GM23248 (cell line): ENCODE measurements at places on chromosomes 4 and X. TPM values are rescaled to one million over a fixed set of nuclear protein-coding genes. Genes with fewer than 3 reads are reported as not detected.
A peak's percentile ranks its signal among the peaks of the same experiment; 100 is the strongest.

DNA sequence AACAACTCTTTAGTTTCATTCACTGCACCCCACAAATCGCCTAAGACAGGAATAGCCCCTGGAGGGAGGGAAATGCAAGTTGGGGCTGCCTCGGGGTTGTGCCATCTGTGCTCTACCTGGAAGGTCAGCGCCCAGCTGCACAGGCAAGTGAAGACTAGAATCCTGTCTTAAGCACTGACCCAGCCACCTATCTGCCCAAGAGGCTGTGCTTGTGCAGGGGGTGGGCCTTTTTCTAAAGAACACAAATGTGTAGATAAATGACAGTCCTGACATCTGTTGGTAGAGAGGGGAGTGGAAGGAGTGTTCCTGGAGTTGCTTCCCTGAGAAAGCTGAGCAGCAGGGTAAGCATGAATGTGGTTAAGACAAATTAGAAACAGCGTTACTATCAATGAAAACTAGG is 15.7 kb downstream of the ZNF518B start:
- DNase-seq = no peak

Gene TLR6
- polyA plus RNA-seq = 0.36 and 0.37 TPM in 2 replicates

Gene SSX4
- not detected in 2 replicates for polyA plus RNA-seq

Gene EDA
- polyA plus RNA-seq = not detected in 2 replicates

Gene UGT8
- polyA plus RNA-seq = not detected in 2 replicates

- DNase-seq = no peak
These were observed 1.0 kb upstream of the PLA2G12A start for GRCh38 chr4:109730619-109731545.

GRCh38 chr4:140152013-140152703 is 1.8 kb downstream of the MAML3 start:
- peak; percentile 80 for DNase-seq

Gene DUSP9
- not detected in 2 replicates for polyA plus RNA-seq

DNA sequence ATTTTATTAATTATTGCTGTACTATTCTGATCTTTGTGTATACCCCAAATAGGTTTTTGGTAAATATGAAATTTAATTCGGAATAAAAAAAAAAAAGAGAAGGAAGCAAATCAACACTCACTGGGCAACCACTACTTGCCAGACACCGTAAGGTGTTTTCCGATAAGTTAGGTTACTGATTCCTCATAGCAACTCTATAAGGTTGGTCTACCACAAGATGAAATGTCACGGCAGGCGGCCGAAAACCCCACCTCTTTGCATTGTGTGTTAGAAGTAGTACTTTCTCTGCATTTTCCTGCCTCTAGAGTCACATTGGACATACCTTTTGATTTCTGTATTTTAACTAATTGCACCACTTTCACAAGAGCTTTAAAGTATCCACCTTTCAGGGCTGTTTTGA is 44.5 kb upstream of the RASGEF1B start:
- no peak for DNase-seq

Gene CLDN2
- polyA plus RNA-seq = not detected in 2 replicates

Gene SUPT20HL2
- polyA plus RNA-seq = not detected in 2 replicates

DNA sequence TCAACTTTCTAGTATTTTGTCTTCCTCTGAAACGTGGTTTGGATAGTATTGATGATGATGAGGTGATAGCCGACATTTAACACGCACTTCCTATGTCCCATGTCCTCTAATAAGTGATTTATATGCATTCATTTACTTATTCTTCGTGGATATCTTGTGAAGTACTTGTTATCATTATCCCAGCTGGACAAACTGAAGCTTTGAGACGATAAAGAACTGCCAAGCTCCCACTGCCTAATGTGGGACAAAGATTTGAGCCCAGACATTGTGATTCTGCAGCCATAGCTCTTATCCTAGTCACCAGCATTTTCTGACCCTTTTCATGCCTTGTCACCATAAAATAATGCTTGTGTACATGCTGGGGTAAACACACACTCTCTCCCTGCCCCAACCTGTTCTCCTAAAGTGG is 92.5 kb downstream of the RAPGEF2 start:
- DNase-seq = no peak

- DNase-seq = peak; percentile 81
These were observed at the start of gene PORCN for GRCh38 chrX:48508400-48509244. PORCN (plus strand) TSS chrX:48508992; CDS start chrX:48509821, 829 bp downstream.

- DNase-seq = no peak
These were observed 145.6 kb downstream of the POLA1 start for GRCh38 chrX:24839331-24839730.

DNA sequence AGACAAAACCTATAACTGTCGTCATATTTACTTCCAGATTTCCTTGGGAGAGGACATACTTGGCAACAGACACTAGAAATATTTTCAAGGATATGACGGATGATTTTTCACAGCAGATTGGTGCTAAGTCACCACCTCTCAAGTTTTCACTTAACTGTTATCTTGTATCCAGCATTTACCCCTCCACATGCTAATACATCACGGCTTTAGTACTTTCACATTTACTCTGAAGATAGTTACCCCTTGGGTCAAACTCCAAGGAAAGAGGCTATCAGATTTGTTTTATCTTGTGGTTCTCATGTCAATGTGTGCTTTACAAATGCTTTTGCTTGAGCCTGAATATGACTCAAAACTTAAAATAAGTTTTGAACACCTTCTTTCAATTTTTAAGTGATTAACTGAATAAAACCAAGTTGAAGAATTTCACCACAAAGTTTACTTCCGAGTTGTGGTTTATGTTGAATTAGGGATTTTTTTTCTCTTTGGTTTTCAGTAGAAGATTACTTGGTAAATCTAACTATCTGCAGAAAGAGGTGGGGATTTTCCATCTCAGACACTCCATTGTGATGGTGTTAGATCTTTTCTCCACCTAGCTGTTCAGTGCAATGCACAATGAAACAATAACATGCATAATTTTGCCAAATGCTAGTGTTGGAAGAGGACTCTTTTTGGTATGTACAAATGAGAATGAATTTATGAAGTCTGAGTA is 75.4 kb upstream of the FAT1 start:
- DNase-seq = no peak

DNA sequence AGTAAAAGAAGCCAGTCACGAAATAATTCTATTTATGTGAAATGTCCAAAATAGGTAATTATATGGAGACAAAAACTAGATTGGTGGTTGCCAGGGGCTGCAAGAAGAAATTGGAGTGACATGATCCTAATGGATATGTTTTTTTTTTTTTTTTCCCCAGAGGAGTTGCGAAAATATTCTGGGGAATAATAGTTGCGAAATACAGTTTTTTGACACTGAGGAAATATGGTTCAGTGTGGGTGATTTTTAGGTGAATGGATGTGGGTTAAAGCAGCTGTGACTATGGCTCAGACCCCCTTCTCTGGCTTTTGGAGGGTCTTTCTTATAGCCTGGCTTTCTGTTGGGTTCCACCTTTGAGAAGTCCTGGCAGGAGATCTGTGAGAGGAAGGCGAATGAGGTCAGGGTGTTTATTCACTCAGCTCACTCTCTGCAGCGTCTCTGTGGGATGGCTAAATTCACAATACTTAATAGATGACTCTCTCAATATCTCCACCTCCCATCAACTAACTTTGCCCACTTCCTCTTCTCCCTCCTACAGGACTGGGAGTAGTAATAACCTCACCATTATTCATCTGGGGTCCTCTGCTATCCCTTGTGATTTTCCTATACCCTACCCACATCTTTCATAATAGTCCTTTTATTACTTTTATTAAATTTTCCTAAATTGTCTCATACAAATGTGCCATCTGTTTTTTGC is 15.3 kb upstream of the RAB9B start:
- peak; percentile 72 for DNase-seq

GRCh38 chr4:128579154-128579853 is 230.2 kb upstream of the JADE1 start:
- DNase-seq = no peak

Gene CLDN24
- polyA plus RNA-seq = not detected in 2 replicates

DNA sequence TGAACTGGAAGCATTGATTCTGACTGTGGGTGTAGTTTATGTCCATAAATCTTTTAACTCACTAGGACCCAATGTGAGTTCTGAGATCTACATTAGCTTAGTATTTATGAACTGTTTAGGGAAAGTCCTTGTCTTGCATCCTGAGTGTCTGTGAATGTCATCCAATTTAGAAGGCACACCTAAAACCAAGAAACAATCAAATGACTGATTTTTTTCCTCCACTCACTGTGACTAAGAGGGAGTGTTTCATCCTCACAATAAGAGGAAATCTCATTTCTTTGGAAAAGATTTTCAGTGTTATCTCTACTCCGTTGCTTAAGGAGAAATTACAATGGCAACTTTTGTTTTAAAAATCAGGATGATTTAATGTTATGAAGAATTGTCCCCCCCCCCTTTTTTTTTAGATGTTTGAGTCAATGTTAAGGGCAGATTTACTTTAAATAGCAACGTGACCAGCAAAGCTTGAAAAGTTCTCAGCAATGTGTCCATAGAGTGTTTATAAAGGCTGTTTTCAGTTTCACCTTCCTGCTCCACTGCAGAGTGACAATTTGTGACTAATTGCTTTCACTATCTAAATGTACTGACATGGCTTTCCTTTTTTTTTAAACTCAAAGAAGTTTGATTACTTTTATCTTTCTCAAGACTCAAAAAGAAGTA is 173.0 kb downstream of the SPCS3 start:
- DNase-seq = peak; percentile 9

DNA sequence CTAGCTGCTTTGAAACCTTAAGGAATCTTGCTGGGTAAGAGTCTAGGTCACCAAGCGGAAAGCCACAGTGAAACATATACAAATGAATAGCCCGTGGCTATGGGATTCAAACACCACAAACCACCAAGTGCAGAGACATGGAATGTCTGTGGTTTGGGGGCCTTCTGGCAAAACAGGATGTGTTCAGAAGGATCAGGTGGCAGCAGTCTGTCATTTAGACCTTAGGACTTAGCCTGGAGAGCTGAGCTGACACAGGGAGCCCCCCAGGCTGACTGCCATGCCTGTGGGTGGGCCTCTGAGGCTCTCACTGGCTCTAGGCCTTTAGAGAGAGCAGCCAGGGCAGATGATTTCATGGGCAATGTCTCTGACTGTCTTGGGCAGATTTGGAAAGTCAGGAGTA is 225.6 kb downstream of the FBXW7 start:
- DNase-seq = peak; percentile 37

DNA sequence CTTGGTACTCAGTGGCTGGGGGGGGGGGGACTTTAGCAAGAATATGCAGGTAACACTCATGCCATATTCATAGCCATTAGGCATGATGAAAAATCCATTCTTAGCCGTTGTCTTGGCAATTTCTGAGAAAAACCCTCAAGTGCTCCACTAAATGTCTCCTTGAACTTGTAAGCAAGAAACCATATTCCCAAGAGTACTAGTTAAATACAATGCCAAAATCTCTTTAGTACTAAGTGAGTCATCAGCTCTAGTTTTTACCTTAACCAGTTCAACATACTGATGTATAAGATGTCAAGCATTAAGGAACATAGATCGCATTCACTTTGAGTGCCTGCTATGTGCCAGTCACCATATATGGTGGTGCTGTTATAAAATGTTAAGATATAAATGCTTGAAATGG is 27.5 kb downstream of the UBE2D3 start:
- DNase-seq = peak; percentile 62

DNA sequence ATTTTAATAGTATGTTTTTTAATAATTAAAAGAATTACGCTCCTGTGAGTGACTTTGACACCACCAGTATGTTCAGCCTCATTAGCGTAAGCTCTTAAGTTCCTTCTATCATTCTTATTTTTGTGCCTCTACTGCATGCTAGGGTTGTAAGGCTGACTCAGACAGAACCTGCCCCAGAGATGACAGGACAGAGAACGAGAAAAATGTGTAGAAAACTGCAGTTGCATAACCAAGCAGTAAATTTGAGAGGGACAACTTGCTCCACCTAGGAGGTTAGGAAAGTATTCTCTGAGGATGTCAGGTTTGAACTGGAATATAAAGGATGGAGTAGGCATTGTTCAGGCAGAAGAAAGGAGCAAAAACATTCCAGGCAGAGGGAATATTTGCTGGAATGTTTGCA is 98.7 kb downstream of the NFKB1 start:
- no peak for DNase-seq

Gene SPIN4
- 3.7 and 4.6 TPM in 2 replicates for polyA plus RNA-seq

DNA sequence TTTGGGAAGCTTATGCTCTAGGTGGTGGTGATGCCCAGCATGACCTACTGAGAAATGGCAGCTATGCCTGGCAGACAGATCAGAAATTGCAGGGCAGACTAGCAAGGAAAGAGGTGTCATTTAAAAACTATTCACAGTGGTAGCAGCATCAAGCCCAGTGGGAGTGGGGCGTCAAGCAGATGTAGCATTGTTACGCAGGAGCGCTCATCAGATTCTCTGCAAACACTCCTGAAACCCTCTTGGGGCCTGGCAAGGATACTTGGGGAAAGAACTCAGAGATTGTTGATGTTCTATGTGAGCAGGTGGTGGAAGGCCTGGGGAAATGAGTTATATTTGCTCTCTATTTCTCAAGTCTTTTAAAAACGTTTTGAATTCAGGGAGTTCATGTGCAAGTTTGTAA is 437.6 kb downstream of the RAPGEF2 start:
- no peak for DNase-seq

DNA sequence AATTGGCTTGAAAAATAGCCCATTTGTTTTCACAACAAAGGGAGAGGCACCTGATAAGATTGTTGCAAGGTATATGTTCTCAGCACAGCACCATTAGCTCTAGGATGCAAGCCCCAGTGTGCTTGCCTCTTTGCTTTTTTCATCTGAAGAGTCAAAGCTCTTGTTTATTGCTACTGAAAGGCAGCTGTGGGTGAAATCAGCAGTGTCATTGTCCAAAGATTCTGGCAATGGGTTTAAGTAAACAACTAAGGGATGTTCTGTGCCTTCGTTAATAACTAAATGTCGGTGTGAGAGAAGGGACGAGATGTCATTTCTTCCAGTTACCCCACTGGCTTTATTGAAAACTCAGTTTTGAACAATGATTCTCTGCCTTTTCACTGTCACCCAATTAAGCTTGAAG is 567.7 kb downstream of the KCNIP4 start:
- no peak for DNase-seq

GRCh38 chrX:10121787-10122186 is 35.0 kb upstream of the CLCN4 start:
- no peak for DNase-seq

GRCh38 chr4:133151691-133152329 is 2.7 kb downstream of the PCDH10 start:
- DNase-seq = no peak

GRCh38 chrX:39645178-39645895 is 452.4 kb downstream of the BCOR start:
- peak; percentile 92 for DNase-seq

GRCh38 chrX:103817502-103817901 is 14.6 kb downstream of the RAB9B start:
- DNase-seq = peak; percentile 24

Gene FREM3
- not detected in 2 replicates for polyA plus RNA-seq

DNA sequence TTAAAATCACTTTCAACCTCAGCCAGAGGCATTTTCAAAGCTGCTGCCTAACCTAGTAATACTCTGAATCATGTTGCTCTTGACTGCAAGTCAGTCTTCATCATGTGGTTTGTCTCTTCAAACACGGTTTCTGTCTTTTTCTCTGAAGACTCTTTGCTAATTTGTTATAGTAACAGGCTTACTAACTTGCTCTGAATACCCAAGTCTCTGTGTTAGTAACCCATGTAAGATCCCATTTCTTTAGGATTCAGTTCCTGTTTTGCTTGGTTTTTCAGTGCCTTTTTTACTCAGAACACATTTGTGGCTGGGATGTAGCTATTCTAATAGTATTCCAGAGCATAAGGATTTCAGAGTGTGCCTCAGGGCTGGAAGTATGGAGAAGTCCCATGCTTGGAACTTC is 1450.6 kb upstream of the IGFBP7 start:
- DNase-seq = no peak

- peak; percentile 48 for DNase-seq
These were observed 763 bp downstream of the CASK start for GRCh38 chrX:41922431-41923151.

- DNase-seq = no peak
These were observed 34.5 kb downstream of the PRPS1 start for GRCh38 chrX:107662824-107663223.

Gene GAGE1
- not detected in 2 replicates for polyA plus RNA-seq
